Heart left ventricle (tissue), 16 donors: ENCODE measurements at places on chromosomes 6 and 20. TPM values are rescaled to one million over a fixed set of nuclear protein-coding genes. Genes with fewer than 3 reads are reported as not detected.

- DNase-seq, result no peak
Measured at GRCh38 chr6:112367628-112368027, 20.5 kb downstream of the RFPL4B start.

DNA sequence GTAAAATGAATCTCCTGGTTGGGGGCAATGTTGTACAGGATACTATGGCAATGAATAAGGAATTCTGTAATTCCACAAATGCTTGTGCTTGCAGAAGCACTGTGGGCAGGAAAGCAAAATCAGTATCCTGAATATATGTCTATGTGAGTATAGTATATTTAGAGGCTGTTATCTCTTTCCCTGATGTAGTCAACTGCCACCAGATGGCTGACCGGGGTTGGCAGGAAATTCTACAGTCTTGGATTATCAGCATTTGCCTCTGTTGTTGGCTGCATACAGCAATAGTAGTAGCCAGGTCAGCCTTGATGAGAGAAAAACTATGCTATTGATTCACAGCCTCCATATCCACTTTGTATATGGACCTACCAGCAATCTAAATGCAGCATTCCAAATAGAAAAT is 425.1 kb upstream of the JAG1 start:
- no peak for DNase-seq

DNA sequence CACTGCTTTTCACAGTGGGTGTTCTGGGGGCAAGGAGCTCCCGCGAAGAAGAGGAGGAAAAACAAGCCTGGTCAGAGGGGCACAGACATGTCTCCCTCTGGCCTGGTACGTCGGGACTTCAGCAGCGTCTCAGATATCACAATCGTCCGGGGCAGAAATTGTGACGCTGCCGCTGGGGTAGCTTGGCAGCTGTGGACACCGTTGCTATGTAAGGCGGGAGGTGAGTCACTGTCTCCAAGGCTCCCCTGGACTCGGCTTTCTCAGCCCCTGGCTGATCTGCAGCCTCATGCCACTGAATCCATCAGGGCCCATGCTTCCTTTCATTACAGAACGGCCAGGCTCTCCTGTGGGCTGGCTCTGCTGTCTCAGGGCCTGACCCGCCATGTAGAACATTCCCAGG is 98.7 kb downstream of the SULF2 start:
- DNase-seq, result no peak

- DNase-seq, result no peak
Measured at GRCh38 chr20:41776421-41776820, 158.2 kb upstream of the CHD6 start.

- DNase-seq, result no peak
Measured at GRCh38 chr6:20467437-20467836, 65.8 kb downstream of the E2F3 start.

DNA sequence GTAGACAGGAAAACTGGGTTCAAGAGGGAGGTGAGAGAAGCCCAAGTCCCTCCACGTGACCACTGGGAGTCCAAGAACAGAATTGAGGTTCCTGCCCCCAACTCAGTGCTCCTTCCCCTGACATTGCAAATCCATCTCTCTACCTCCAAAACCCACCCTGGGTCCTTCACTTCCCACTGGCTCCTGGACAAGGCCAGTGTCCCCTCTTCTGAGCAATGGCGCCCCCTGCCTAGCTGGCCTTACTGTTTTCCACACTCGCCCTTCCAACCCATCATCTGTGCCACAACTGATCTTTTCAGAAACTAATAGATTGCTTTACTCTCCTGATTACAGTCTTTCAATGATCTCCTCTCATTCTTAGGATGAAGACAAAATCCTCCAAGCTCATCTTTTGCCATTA is 200.3 kb downstream of the ANKRD60 start:
- no peak for DNase-seq

DNA sequence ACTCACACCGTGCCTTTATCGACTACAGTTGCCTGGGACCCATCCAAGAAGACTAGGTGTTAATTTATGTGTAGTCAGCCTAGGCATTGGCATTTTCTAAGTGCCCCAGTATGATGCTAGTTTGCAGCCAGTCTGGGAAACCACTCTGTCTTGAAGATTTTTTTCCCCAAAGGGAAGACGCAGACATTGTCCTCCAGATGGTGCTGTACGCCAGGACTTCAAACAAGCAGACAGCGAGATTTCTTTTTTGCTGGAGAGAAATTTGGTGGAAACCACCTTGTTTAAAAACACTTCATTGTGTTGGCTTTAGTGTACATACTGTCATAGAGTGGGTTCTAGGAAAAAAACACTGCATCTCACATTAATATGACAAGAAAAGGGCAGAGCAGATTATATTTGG is 30.0 kb downstream of the ALDH5A1 start:
- DNase-seq, result no peak

DNA sequence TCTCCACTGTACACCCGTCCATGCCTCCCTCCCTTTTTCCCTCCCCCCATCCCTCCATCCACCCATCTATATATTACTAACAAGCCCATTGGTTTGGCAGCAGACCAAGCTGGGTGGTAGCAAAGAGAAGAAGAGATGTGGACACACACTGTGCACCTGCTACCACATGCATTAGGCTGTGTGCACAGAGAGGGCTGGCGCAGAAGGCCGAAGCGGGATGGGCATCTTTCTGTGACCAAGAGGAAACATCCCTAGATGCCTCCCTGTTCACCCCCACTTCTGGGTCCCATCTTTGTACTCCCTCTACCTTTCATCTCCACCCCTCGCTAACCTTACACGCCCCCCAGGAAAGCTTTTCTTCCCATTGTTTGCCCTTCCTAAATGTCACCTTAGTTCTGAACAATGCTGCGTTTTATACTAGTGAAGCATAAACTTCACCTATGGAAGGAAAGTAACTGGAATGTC is 64.9 kb upstream of the AFDN start:
- DNase-seq, result no peak

DNA sequence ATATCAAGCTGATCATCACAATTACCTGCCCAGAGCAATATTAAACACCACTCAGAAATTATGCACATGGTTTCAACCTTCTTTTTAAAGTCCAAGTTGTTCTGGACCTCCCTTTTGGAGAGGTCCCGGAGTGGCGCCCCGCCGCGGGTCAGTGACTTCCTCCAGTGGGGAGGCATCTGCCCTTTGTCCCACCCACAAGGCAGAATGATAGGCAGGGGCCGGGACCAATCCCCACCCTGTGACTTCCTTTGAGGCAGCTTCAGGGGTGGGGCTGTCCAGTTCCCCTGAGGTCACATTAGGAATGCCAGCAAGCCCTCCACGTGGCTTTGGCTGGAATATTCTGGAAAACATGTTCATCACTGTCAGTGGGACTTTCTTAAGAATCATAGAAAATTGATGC is 207.0 kb downstream of the ANKRD60 start:
- no peak for DNase-seq

- DNase-seq, result no peak
Measured at GRCh38 chr6:47321577-47321976, 11.9 kb upstream of the TNFRSF21 start.

- no peak for DNase-seq
Measured at GRCh38 chr6:105045526-105045925, 88.6 kb downstream of the LIN28B start.

DNA sequence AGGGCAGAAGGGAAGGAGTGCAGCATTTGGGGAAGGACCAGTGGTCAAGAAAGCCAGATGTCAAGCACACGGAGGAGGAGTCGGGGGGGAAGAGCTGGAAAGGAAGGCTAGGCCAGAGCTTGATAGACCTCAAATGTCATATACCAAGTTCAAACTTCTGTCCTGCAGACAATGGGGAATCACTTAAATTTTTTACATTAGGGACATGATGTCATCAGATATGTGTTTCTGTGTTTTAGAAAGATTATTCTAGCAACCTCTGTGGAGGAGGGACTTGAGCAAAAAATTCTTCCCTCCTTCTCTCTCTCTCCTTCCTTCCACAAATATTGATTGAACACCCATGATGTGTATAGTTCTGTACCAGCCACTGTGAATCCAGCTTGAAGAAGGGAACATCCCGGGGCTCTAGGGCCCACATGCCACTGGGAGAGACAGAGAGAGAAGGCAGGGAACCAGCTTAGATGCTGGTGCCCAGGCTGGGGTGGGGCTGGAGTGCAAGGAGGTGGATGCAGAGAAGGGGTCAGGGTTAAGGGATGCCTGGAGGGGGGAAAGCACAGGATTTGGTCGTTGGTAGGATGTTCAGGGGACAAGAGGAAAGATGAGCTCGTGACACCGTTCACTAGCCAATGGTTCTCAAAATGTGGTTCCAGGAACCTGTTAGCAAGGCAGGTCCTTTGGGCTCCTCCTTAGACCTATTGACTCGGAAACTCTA is 19.8 kb upstream of the AAR2 start:
- no peak for DNase-seq

GRCh38 chr6:151808371-151809241 is 1.1 kb downstream of the ESR1 start:
- DNase-seq, result no peak

- DNase-seq, result no peak
Measured at GRCh38 chr6:24831771-24832716, 33.3 kb upstream of the ARMH2 start.

DNA sequence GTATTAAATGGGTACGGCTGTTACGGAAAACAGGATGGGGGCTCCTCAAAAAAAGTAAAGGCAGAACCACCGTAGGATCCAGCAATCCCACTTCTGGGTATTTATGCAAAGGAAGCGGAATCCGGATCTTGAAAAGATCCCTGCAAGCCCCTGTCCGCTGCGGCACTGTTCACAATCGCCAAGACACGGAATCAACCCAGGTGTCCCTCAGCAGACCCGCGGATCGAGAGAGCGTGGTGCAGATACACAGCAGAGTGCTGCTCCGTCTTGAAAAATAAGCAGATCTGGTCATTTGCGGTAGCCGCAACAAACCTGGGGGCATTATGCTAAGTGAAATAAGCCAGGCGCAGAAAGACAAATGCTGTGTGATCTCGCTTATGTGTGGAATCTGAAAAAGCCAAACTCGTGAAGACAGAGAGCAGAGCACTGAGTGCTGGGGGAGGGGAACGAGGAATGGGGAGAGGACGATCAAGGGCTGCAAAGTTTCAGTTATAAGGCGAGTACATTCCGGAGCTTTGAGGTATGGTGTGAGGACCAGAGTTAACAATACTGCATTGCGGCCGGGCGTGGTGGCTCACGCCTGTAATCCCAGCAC is 41.3 kb downstream of the NTSR1 start:
- DNase-seq, result peak; percentile 4

DNA sequence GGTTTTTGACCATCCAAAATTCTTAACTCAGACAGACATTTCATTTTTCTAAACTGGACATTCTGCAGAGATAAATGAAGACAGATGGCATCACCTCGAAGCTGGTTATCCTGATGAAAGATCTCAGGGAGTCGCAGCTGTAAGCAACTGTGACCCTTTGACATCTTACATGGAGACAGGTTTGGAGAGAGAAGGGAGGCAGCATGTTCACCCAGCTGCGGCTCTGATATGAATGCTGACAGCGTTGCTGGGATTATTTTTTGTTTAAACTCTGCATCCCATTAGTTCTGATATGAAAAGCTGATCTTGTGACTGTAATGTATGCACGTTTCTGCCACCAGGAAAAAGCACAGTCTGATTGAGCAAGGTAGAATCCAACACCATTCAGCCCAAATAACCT is 89.4 kb downstream of the C6orf118 start:
- DNase-seq, result no peak

- DNase-seq, result no peak
Measured at GRCh38 chr6:33670971-33671743, 40.3 kb downstream of the UQCC2 start.

DNA sequence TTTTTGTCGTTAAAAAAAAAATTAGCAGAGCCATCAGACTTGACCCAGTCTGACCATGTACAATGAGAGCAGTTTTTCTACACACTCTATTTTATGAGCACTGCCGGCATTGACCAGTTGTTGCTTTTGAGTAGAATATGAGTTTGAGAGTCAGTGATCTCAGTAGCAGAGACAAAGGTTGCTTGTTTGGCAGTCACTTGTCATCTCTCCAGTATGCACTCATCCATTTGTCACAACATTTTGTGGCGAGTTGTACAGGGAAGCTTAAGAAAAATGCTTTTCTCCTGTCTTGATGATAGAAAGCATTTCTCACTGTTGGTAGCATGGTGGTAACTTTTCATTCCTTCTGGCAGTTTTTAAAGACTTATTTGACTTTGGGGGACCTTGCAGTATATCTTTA is 159.9 kb downstream of the MMS22L start:
- no peak for DNase-seq

DNA sequence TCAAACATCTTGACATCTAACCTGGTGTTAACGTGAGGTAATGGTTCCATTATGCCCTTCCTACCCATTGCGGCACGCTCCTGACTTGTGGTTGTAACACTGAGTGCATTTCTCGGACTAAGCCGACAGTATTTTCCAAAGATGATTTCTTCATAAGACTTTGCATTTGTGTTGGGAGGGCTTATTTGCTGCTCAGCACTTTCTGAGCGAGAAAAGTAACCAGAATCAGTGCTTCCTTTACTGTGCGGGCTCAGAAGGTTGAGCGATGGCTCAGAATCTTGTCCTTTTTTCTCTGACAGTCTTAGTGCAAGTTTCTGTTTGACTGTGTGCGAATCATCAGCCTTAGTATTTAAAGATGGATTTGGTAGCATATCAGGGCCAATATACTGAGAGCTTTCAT is 171.7 kb downstream of the HIVEP2 start:
- no peak for DNase-seq

- DNase-seq, result no peak
Measured at GRCh38 chr6:1285956-1286355, 25.9 kb upstream of the FOXQ1 start.

- no peak for DNase-seq
Measured at GRCh38 chr6:111615916-111616612, 10.4 kb upstream of the TRAF3IP2 start.

The FAM217B gene
- 29.0 TPM for total RNA-seq

The EPB41L1 gene
- total RNA-seq, result 19.0 TPM

The VIP gene
- 0.29 TPM for total RNA-seq

The WASF1 gene
- total RNA-seq, result 1.3 TPM

The PRPF6 gene
- 50.9 TPM for total RNA-seq

The CRIP3 gene
- 32.1 TPM for total RNA-seq

The B3GALT4 gene
- 7.4 TPM for total RNA-seq

The ASCC3 gene
- total RNA-seq, result 19.4 TPM

The PHACTR1 gene
- 102 TPM for total RNA-seq

The FOXF2 gene
- total RNA-seq, result not detected

The DEFB124 gene
- total RNA-seq, result not detected

The OOEP gene
- total RNA-seq, result not detected
